Dermis blood vessel endothelial cell (primary cell): ENCODE measurements at places on chromosomes 5 and 9. TPM values are rescaled to one million over a fixed set of nuclear protein-coding genes. Genes with fewer than 3 reads are reported as not detected.

- no peak for DNase-seq
Observed at GRCh38 chr9:26955222-26955903, 849 bp upstream of the IFT74 start.

Gene ACTBL2
- total RNA-seq, result 0.05 and 0.17 TPM in 2 replicates

Gene DND1
- total RNA-seq, result 0.14 and 0.68 TPM in 2 replicates

Gene N4BP3
- 43.9 and 49.4 TPM in 2 replicates for total RNA-seq

Gene PCDHA9
- under 0.01 TPM in 2 replicates for total RNA-seq
